ENCODE measurements at places on chromosomes 3 and 15.

- DNase-seq: no peak
These were observed 36.2 kb upstream of the LDHAL6B start for GRCh38 chr15:59170295-59171066.

- no peak for DNase-seq
These were observed 142.7 kb downstream of the THRB start for GRCh38 chr3:24351779-24352469.

GRCh38 chr15:90264671-90265070 lies 801 bp upstream of the NGRN start:
- DNase-seq: no peak

DNA sequence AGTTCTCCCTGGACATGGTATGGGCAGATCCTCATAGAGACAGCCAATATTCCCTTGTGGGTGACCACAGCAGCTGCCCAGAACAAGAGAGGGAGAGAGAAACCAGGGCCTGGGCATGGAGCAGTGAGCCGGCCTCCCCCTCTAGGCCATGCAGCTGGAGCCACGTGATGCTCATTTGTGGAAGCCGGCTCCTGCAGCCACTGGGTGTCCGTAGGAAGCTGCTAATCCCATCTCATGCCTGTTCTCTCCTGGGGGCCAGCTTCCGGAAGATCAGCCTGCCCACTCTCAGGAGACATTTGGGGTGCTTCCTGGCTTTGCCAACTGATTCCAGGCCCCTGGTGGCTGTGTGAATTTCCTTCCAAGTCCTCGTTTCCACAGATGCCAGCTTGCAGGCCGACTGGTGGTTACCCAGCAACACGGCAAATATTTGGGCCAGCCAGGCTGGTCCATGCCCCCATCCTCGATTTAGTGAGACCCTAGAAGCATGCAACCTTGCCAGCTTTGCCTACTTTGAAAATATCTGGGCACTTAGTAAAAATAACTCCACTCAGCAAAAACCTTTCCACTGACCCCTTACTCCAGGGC lies 55.3 kb downstream of the LINGO1 start:
- no peak for DNase-seq

DNA sequence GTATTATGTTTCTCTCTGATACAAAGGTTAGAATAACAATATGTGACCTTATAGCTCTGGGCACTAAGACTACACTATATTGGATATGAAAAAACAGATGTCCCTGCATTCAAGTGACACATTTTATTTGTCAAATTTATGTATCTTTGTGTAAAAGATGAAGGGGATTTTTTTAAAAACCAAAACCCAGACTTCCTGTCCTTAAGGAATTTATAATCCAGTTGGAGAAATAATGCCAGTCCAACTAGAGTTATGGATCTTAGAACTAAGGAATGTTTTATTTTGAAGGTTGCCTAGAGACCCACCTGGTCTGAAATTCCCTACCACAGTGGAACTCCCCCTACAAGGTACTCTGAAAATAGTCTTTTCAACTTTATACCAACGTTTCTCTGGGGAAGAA lies 33.3 kb upstream of the PIK3CB start:
- DNase-seq: no peak

DNA sequence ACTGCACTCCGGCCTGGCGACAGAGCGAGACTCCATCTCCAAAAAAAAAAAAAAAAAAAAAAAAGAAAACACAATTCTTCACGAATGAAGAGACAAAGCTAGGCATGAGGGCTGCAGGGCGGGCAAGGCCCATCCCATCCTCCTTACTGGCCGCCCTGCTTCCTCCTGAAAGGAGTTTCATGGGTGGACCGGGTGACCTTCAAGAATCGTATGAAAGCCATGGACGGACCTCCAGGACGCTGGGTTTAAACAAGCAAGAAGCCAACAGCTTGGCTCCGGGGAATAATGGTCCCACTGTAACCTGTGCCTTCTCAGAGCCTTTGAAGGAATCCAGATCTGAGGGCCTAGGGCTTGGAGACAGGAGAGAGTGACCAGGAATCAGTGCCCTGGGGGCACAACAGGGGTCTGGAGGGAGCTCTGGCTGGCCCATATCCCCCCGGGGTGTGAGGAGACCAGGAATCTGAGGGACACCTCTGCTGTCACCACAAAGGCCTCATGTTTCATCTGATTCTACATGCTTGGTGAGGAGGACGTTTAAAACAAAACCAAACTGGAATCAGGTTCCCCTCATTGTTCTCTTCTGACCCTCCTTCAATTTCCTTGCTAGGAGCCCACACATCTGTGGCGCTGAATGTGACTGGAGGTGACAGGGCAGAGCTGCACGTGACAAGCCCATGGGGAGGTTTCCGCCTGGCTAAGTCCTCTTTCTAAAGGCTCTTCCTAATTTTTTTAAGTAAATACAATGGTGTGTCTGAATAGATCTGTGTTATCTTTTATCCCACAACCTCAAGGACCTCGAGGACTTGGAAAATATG lies 46.1 kb downstream of the WHAMM start:
- DNase-seq: no peak

DNA sequence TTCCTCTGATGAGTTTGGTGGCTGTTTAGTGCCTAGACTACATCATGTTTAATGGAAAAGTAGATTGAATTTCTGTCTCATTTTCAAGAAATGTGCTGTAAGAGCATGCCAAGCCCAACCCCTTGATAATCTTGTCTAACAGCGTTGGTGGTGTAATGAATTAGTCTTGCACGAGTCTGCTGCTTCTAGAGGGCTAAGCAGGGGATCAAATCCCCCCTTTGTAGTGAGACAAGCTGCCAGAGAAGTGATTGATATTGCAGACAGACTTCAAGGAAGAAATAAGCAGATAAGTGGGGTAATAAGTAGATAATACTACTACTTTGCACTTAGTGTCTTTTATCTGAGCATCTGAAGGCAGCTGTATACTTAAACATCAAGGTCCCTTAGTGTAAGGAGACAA lies 141.4 kb downstream of the TP63 start:
- DNase-seq: no peak

DNA sequence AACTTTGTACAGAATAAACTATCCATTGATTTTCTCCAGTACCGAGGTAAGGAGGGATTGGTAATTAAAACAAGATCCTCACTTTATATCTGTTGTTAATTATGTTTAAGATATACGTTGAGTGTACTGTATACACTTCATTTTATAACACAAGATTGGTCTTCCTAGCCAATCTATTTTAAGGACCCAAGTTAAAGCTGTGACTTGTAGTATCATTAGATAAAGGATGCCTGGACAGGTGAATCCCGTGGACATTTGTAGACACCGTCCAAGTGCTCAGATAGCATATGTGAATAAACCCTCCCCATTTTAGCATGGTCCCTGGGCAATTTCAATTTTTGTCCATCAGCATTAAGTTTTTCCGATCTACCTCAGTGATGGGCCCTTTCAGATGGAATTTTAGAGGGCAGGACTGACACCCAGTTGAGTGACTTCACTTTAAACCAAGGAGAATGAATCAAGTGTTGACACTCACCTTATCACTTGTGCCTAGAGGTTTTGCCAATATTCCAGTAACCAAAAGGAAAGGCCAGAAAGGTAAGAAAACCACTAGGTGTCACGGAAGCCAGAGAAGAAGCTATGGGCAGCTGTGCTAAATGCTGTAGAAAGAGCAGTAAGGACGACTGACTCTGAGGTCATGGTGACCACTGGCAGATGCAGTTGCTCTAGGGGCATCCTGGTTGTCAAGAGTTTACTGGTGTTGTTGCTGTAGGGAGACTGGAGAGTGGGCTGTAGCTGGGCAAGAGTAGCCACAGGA lies 9.2 kb downstream of the AHSG start:
- DNase-seq: no peak

- DNase-seq: no peak
These were observed 212.2 kb upstream of the LINGO1 start for GRCh38 chr15:77844798-77845446.

- DNase-seq: no peak
These were observed 10.3 kb downstream of the PDZRN3 start for GRCh38 chr3:73614419-73614818.

GRCh38 chr3:34780973-34781372 lies 858.4 kb upstream of the ARPP21 start:
- no peak for DNase-seq

DNA sequence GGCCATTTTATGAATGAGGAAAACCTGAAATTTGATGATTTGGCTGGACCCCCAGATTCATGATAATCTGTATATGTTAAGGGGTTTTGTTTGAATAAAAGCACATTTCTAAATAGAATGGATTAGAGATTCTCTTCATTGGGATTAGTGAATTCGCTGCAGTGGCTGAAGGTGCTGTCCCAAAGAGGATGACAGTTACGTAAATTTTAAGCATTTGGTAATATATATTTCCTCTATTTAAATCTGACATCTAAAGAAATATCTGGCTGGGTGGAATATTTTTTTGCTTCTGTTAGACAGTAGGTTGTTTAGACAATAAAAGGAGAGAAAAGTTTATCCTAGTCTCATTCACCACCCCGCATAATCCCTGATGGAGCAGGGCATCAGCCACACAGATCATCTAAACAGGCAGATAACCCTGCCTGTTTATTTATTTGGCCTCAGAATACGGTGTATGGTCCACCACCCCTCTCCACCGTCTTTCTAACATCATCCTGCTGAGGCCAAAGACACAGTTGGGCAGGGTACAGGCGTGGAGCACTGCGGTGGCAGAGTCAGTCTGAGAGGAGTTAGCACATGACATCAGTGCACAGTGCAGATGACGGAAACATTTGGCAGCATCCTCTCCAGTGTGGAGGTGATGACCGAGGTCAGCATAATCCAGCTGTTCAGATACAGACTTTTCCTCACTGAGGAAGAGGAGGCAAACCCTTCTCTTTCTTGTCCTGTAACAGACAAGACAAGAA lies 20.4 kb upstream of the NFKBIZ start:
- DNase-seq: peak; percentile 71

GRCh38 chr3:158359339-158359738 lies 211.7 kb upstream of the MLF1 start:
- DNase-seq: no peak

- DNase-seq: peak; percentile 54
These were observed 22.9 kb downstream of the FYCO1 start for GRCh38 chr3:45972534-45973402.

DNA sequence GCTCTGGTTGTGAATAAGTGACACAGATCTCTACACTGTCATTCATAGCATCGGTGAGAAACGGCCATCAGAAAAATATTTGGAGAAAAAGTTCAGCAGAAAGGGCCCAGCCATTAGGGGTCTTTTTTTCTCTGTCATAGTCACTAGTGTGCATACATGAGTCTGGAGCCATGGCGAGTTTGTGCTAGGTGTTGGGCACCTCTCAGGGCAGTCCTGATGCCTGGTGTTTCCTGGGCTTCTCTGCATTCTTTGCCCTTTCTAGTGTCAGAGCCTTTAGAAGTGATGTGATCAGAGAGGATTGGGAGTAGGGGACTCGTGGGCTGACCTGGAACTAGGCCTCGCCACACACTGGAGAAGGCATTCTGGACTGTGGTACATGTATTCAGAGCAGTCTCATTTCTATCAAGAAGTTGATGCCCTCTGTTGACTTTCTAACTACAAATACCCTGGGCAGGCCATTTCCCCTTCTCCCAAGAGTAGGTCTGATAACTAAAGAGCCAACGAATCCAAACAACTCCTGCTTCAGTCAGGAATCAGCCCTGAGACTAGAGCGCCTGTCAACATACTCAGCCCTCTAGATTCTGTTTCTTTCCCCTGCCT lies 1.6 kb downstream of the KY start:
- DNase-seq: no peak

GRCh38 chr15:76863123-76863522 lies 42.0 kb downstream of the SCAPER start:
- DNase-seq: no peak

Data from CD4-positive, alpha-beta T cell treated with Interleukin-15 for 1 hour (primary cell).